ENCODE measurements at places on chromosomes 6 and 20. TPM values are rescaled to one million over a fixed set of nuclear protein-coding genes. Genes with fewer than 3 reads are reported as not detected.

DNA sequence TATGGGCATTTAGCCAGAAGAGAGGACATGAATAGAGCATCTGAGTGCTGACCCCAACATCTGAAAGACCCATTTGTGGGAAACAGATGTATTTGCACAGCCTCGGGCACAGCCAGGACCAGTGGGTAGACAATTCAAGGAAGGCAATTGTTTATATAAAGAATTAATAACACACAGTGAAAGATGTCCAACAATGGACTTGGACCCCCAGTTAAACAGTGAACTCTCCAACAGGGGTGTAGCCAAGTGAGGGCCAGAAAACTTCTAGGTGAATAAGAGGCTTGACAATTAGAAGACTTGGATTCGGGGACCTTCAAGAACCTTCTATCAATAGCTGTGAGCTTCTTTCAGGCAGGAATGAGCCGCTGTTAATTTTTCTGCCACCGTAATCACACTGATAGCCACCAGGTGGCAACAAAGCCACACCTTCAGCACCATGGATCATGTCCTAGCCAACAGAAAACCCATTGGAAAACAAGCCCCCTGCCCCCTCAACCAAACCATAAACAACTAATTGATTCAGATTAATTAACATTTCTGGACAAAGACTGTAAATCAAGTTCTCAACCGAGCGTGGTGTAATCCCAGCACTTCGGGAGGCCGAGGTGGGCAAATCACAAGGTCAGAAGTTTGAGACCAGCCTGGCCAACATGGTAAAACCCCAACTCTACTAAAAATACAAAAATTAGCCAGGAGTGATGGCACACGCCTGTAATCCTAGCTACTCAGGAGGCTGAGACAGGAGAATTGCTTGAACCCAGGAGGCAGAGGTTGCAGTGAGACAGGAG is 8.8 kb upstream of the SRSF6 start:
- DNase-seq: peak; percentile 32
- H3K4me3 ChIP-seq: no peak overlapping the region
- no peaks in the 10 kb centered on the region for H3K27me3 ChIP-seq
- no peaks in the 10 kb centered on the region for H3K36me3 ChIP-seq
- H3K27ac ChIP-seq: no peak overlapping the region

DNA sequence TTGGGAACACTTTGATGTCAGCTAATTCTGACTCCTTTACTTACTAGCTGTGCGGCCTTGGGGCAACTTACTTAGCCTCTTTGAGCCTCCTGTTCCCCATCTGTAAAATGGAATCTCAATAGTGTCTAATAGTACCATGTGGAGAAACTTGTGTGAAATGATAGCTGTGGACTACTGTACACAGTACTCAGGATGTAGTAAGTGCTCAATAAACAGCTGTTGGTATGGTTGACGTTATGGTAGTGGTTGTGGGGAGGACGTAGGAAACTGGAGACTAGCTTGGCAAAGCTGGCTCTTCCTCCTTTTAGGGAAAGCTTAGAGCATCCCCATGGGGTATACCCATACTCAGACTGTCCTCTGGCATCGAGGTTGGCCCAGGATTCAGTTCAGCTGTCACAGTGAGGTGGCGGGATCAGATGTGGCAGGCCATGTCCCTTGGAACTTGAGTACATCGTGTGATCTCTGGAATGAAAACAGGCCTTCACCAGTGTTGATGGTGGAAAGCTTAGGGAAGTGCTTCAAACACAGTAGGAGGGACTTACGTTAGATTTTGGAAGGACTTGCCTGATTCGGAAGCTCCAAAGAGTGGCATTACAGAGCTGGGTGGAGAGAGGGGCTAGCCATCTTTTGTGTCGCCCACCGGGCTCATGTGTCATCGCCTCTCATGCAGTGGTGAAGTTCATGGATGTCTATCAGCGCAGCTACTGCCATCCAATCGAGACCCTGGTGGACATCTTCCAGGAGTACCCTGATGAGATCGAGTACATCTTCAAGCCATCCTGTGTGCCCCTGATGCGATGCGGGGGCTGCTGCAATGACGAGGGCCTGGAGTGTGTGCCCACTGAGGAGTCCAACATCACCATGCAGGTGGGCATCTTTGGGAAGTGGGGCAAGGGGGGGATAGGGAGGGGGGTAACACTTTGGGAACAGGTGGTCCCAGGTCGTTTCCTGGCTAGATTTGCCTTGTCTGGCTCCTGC is 7.1 kb downstream of the VEGFA start:
- peaks cover 69% of the 10 kb centered on the region for H3K36me3 ChIP-seq
- no peaks in the 10 kb centered on the region for H3K27me3 ChIP-seq
- H3K27ac ChIP-seq: peak overlapping the region; percentile 98
- H3K4me3 ChIP-seq: no peak overlapping the region
- peak; percentile 50 for DNase-seq
- H3K4me1 ChIP-seq: peaks cover 44% of the 10 kb centered on the region

GRCh38 chr20:854601-855000 is 21.1 kb downstream of the FAM110A start:
- H3K27me3 ChIP-seq: no peaks in the 10 kb centered on the region
- H3K36me3 ChIP-seq: no peaks in the 10 kb centered on the region

DNA sequence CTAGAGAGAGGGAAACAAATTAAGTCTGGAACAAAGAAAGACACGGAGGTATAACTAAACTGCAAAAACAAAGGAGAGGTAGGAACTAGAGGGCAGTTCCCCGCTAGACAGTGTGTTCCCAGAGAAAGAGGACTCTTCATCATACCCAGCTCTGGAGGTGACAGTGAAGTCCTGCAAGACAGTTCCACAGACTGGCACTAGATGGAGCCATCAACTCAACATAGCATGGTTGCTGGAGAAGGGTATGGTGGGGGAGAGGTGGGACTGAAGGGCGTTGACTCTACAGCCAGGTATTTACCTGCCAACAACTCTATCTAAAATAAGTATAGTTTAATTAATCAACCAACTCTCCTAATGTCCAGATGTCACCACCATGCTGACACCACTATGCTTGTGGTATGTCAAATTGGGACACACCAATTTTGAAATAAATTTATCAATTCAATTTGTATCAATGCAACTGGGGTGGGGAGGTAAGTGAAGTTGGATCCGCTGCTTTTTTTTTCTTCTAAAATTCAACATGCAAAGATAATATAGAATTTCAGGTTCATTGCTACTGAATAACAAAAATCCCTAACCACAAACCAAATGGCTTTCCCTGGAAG is 9.7 kb downstream of the BACH2 start:
- peaks cover 10% of the 10 kb centered on the region for H3K4me1 ChIP-seq
- H3K36me3 ChIP-seq: no peaks in the 10 kb centered on the region
- no peak overlapping the region for H3K27ac ChIP-seq
- no peaks in the 10 kb centered on the region for H3K27me3 ChIP-seq
- peak; percentile 38 for DNase-seq
- no peak overlapping the region for H3K4me3 ChIP-seq

DNA sequence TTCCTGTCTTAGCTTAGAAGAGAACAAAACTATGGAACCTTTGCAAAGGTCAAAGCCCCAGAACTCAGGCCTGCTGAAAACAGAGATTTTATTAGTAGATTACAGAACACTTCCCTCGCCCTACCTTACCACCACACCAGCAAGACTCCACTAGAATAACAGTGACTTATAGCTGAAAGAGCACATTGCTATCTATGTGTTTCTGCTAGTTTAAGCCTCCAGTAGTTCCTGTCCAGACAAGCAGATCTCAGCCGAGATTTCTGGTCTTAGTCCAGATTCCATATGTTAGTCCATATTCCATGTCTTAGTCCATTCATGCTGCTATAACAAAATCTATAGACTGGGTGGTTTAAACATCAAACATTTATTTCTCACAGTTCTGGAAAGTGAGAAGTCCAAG is 412.3 kb upstream of the ID4 start:
- H3K4me3 ChIP-seq: no peak overlapping the region
- H3K27me3 ChIP-seq: no peaks in the 10 kb centered on the region
- H3K4me1 ChIP-seq: no peaks in the 10 kb centered on the region

- H3K27ac ChIP-seq: no peak overlapping the region
- H3K36me3 ChIP-seq: no peaks in the 10 kb centered on the region
These were observed 24.9 kb downstream of the TGM2 start for GRCh38 chr20:38139977-38140753.

DNA sequence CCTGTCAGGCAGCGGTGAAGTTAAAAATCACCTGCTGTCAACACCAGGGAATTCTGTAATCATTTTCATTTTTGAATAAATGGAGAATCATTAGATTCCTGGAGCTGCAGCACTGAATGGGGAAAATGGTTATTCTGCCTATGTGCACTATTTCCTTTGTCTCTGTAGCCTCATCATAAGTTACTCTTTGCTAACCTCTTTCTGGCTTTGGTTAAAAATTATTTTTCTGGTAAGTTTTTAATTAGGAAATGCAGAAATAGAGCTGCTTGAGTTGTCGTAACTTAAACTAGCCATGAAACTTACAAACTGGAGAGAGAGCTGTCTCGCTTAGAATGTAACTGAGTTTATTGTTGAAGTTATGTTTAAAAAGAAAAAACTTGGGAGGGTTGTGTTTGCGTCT is 28.8 kb downstream of the ZFAND3 start:
- peaks cover 42% of the 10 kb centered on the region for H3K4me1 ChIP-seq
- no peak overlapping the region for H3K27ac ChIP-seq
- H3K4me3 ChIP-seq: no peak overlapping the region
- H3K36me3 ChIP-seq: no peaks in the 10 kb centered on the region
- DNase-seq: no peak

DNA sequence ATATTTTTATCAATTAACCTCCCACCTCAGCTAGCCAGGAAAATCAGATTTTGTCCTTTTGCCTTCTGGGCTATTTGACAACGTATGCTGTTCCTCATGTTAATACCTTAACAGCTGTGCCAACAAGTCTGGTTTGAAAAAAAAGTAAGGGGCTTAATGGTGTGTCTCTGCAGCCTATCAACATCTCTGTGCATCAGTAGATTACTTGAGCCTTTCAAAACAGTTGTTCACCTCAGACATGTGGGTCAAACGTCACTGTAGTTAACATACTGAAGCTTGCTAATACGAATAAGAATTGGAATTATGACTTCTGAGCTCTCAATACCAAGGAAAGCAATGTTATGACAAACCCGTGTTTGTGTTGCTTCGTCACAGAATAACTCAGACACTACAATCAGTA is 23.0 kb downstream of the CEP57L1 start:
- H3K27me3 ChIP-seq: no peaks in the 10 kb centered on the region
- H3K36me3 ChIP-seq: no peaks in the 10 kb centered on the region
- DNase-seq: no peak
- H3K4me1 ChIP-seq: peaks cover 18% of the 10 kb centered on the region

- no peak for DNase-seq
- peaks cover 3% of the 10 kb centered on the region for H3K4me1 ChIP-seq
- H3K27me3 ChIP-seq: no peaks in the 10 kb centered on the region
- H3K27ac ChIP-seq: no peak overlapping the region
These were observed 183.7 kb downstream of the MBOAT1 start for GRCh38 chr6:20028562-20028961.

DNA sequence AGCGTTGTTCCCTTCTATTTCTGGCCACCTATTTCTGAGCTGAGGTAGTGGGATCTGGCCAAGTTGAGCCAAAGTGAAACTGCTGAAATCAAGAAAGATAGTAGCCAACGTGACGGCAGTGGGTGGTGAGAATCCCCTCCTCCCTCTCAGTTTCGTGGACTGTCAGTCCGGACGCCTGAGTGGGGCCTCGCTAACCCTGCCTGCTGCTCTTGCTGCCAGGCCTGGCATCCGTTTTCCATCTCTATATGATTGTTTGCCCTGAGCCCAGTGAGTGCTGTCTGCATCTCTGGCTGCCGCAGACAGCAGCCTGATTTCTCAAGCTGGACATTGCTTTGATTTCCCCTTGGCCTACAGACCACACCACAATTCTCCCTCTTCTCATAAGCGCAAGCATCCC is 23.5 kb upstream of the PAX1 start:
- H3K27ac ChIP-seq: peak overlapping the region; percentile 81
- H3K27me3 ChIP-seq: no peaks in the 10 kb centered on the region
- H3K36me3 ChIP-seq: no peaks in the 10 kb centered on the region
- peaks cover 23% of the 10 kb centered on the region for H3K4me1 ChIP-seq

DNA sequence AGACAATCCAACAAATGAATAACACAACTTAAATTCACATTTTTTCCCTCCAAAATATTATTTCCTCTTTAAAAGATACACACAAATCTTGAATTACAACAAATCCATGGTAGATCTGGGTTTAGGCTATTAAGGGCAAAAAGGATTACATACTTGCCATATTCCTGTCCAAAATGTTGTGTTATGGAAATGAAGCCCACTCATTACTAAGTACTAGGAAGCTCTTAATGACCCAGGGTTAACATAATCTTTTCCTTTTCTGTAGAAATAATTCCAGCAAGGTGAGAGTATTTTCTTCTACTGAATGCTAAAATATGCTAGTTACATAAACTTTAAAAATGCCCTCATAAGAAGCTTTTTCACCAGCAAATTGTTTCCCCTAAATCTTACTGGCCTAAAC is 1.6 kb downstream of the SHPRH start:
- H3K27me3 ChIP-seq: no peaks in the 10 kb centered on the region
- peak overlapping the region; percentile 95 for H3K27ac ChIP-seq
- no peak for DNase-seq
- H3K4me1 ChIP-seq: peaks cover 22% of the 10 kb centered on the region
- no peaks in the 10 kb centered on the region for H3K36me3 ChIP-seq

GRCh38 chr20:3704087-3704486 is 8.3 kb downstream of the SIGLEC1 start:
- DNase-seq: peak; percentile 18
- H3K36me3 ChIP-seq: no peaks in the 10 kb centered on the region
- H3K4me1 ChIP-seq: no peaks in the 10 kb centered on the region
- H3K4me3 ChIP-seq: no peak overlapping the region

DNA sequence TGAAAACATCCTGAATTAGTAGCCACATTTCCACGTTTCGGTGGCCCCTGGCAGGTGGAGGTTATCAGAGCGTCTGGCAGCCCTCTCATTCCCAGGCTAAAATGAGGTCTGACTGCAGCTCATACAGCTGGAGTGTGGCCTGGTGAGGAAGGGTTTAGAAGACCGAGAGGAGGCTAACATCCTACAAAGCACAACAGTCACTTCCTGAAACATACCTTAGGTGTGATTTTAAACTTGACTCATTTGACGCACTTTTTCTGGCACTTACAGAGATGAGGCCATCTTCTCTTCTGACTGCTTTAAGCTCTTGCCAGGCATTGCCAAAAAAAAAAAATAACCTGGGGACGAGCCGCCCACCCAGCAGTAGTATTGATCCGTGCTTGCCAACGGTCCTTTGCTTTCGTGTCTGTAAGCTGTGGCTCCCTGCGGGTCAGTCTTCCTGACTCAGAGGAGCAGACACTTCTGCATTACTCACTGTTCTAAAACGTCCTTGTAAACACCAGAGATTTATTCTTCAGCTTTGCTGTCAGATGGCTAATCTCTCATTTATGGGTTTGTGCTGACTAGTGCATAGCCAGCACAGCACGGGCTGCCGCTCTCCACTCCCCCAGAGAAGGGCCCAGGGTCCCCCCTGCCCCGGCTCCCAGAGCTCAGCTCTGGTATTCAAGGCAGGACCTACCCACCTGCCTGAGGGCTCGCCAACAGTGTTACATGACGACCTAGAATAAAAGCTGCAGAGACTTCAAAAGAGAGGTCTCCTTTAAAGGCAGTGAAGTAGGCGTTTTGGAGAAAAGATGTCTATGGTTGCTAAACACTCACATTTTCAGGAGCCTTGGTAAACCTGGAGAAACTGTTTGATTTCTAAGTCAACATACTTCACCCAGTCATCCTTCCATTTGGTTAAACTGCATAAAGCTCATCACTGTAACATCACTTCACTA is 78.5 kb upstream of the FRMD1 start:
- no peak overlapping the region for H3K27ac ChIP-seq
- DNase-seq: no peak
- no peak overlapping the region for H3K4me3 ChIP-seq
- H3K27me3 ChIP-seq: no peaks in the 10 kb centered on the region
- no peaks in the 10 kb centered on the region for H3K36me3 ChIP-seq
- H3K4me1 ChIP-seq: peaks cover 10% of the 10 kb centered on the region

The KCNQ2 gene
- total RNA-seq: 0.11 TPM

The SYTL3 gene
- 16.9 TPM for total RNA-seq

The KHDRBS2 gene
- total RNA-seq: 14.5 TPM

The POM121L2 gene
- not detected for total RNA-seq

The RIN2 gene
- 84.3 TPM for total RNA-seq

The LKAAEAR1 gene
- not detected for total RNA-seq

The SLC22A16 gene
- not detected for total RNA-seq

The CNPY3 gene
- 51.4 TPM for total RNA-seq

The CD109 gene
- 3.9 TPM for total RNA-seq
